ENCODE measurements at places on chromosomes 7 and 10.

DNA sequence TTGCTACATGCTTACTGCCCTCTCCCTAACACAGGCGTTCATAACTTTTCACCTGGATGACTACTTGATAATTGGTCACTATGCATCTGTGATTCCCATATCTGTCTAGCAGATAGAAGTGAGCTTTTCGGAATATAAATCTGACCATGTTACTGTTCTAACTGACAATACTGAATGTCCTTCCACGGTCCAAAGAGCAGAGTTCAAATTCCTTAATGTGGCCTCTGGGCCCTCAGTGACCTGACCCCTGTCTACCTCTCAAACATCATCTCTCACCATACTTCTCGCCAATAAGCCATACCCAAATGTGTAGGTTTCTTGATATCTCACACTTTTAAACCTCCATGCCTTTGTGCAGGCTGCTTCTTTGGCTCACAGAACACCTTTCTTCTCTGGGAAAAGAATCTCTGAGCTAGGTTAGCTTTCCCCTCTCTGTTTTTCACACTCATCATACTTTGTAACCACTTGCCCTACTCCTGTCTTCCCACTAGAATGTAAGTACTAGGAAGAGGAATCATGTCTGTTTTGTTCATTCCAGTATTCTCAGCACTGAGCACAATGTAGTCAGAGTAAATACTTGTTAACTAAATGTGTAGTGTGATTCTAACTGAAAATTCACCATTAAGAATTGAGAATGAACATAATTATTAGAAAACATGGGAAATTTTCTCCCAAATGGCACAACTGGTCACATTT lies 39.2 kb upstream of the LRRC17 start:
- DNase-seq, result no peak

DNA sequence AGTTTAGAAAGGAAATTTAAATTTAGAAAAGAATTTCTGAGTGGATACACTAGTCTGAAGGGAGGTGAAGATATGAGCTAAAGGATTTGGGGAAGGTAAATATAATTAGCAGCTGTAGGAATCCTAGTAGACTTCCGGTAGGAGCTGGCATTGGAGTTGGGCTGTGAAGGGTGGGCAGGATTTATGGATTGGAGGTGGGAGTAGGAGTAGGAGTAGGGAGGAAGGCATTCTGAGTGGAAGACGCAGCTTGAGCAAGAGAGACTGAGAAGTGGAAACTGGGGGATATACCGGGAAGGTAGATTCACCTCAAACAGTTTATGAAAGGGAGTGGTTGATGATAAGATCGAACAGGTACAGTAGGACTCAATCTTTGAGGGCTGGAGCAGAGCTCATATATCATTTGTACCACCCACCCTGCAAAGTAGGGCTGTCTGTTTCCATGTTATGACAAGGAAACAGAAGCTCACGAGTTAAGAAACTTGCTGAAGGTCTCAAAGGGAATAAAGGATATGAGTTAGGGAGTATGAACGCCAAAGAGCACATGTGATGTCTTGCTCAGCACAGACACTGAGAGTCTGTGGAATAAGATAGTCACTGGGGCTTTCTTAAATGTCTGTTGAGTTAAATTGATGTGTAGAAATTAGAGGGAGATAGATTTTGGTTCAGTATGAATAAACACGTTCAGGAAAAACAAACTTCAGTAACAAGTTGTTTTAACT lies 81.6 kb downstream of the RPS24 start:
- DNase-seq, result no peak

- DNase-seq, result no peak
Observed at GRCh38 chr10:133267829-133268228, 8.8 kb downstream of the ADAM8 start.

DNA sequence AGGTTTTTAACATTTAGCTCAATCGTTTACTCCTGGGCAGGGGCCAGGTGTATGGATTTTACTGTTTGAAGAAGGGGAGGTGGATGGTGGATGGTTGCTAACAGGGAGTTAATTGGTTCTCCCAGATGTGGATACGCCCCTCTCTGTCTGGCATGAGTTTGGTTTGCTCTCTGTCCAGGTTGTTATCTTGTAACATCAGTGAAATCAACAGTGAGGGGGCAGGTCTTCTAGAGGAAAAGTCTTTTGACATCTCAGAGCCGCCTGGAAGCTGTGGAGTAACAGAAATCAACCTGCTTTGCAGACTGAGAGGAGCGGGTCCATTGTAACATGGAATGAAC lies 243.4 kb downstream of the MGMT start:
- DNase-seq, result no peak

- peak; percentile 86 for DNase-seq
Observed at GRCh38 chr10:110857265-110858171, 14.2 kb upstream of the PDCD4 start.

DNA sequence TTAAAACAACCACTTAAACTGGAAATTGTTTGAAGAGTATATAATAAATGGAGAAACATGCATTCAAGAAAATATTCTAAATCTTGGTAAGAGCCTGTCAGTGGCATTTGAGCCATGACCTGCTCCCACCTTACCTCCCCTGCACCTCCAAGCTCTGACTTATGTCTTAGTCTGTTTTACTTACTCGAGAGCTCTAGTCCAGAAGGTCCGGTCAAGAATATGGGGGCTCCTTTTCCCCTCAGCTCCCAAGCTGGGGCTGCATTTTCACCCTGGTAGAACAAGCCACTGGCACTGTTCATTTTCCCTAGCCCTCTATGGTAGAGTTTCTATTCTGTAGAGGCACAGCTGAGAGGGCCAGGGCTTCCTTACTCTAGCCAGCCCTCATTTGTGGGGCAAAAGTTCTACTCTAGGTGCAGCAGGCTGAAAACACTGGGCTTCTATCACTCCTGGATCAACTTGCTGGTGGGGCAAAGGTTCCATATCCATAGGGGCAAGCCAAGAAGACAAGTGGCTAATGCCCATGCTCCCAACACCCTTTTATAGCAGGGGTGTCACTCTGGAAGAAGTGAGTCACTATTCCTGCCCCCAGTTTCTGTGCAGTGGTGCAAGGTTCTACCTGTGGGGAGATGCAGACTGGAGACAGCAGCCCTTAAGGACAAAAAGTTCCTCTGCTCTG lies 40.6 kb downstream of the ZNF438 start:
- no peak for DNase-seq

DNA sequence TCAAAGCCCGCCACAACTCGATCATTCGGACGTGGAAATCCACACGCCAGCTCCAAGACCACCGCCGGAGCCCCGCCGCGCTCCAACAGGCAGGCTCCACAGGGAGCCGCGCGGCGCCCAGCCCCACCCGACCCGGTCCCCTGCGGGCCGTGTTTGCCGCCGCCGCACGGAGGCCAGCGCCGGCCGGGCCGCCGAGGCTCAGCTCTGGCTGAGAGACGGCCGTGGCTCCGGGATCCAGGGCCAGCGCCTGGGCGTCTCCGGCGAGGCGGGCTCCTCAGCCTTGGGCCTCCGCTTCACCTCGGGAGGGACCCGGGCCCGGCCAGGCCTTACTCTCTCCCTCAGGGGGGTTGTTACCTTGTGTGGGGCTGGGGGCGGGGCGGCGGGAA lies 333 bp downstream of the SMNDC1 start:
- DNase-seq, result no peak

- no peak for DNase-seq
Observed at GRCh38 chr7:2500701-2501100, 18.9 kb upstream of the LFNG start.

DNA sequence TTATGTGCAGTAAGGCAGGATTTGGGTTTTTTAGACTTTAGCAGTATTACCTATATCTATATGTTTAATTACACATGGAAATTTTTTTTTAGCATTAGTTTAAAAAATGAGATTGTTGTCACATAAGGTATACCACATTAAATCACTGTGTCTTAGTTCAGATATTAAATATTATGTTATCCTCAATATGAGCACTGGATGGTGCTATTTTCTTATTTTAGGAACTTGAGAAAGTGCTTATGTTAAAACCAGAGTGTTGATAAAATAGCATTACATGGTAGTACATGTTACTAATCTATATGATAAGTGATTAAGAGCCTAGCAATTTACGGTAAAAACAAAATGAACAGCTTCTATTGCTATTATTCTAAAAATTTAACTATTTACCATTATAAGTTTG lies 28.8 kb downstream of the MIOS start:
- no peak for DNase-seq

GRCh38 chr7:133977409-133978274 lies 149.5 kb upstream of the LRGUK start:
- no peak for DNase-seq

DNA sequence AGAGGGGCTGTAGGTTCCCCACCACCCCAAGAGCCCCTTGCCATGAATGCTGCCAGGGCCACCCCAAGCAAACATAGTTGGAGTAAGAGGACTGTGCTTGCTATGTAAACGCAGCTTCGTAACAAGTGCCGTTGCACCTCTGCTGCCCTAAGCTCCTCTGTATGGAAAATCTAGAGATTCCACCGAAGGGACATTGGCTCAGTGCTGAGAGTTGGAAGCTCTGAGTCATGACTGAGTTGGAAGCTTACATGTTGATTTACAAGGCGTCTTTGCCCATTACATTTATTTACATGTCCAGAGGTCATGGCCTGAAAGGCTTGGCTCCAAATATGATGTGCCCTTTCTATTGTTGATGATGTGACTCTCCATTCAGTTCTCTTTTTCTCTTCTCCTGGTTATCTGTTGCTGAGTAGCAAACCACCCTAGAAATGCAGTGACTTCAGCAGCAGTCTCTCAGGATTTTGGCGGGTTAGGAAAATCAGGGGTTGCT lies 233.1 kb upstream of the TCF7L2 start:
- no peak for DNase-seq

DNA sequence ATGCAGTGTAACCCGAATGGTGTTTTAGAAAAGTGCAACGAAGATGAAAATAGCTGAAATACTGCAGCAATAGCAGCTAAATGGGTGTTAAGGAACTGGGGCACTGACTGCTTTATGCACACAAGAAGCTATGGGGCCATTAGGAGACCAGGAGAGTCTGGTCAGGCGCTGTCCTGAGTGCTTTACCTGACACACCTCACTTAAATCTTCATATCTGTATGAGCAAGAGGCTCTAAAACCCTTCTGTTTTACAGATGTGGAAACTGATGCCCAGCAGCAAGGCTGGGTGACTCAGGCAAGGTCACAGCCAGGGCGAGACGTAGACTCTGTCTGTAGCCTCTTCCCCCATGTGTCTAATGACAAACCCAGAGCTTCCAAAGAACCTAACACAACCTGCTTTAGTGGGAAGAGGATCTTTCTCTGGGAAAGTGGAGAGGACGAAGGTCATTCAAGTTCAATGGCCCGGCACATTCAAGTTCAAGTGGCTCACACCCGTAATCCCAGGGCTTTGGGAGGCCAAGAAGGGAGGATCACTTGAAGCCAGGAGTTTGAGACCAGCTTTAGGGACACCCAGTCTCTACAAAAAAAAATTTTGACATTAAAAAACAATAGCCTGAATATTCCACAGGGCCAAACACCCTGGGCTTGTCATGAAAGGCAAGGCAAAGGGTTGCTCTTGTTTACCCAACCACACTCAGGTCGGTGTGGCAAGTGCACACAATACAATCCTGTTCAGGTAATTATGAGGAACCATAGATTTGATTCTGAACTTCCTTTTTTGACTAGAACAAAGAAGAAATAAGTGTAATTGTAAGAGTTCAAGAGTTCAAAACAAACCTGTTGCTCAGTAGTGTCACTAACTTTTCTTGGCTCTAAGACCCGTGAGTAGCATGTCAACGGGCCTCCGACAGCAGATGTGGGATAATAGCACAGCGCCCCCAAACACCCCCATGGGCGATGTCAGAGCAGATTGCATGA lies 53.7 kb upstream of the KLF6 start:
- no peak for DNase-seq

DNA sequence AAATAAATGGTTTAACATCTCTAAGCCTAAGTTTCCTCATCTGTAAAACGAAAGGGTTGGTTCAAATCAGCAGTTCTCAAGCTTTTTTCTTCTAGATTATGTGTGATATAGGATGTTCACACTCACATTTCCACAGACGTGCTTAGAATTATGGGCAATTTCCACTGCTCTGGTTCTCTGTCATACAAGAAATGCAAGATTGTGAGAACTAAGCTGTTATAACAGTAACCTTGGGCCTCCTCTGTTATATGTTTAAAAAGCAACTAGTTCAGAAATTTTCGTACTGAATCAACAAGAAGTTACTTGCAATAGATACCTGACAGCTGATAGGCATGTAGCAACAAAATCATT lies 33.7 kb downstream of the ADD3 start:
- no peak for DNase-seq

DNA sequence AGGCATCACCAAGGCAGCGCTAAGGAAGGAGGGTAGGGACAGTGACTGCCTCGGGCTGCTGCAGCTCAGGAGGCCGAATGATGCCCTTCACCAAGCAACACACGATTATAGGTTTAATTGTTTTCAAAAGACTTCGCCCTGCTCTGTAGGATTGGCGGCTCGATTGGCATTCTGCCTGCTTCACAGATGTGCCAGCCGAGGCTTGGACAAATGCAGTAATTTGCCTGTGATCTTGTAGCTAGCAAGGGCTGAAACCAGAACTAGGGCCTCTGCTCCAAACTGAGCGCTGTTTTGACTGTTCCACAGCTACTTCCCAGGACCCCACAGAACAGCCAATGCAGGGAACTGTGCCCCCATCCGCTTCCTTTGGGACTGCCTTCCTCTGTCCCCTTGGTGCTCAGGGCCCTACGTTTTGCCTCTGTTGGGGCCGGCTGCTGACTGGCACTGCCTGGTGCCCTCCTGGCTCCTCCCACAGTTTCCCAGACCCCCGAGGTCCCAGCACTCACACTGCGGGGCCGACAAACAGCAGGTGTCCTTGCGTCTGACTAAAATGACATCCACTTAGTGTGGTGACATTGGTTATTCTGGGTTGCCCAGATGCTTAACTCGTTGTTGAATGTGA lies 62.6 kb upstream of the EN2 start:
- DNase-seq, result no peak

DNA sequence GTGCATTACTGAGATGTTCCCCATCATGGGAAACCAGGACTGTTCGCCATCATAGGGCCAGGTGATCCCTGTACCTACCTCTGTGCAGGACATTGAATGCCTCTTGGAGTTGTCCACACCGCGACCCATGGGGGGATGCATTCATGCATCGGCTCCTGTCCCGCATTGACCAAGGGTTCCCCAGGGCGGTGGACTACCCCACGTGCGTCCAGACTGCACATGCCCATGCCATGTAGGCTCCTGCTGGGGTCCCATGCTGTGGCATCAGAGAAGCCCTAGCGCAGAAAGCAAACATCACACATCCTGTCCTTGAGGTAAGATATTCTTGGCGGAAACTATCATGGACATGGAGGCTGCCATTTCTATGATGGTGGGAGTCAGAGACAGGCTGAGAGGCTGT lies 121.6 kb upstream of the UNC5B start:
- DNase-seq, result peak; percentile 70

- no peak for DNase-seq
Observed at GRCh38 chr10:93110472-93111146, 36.9 kb downstream of the CYP26A1 start.

DNA sequence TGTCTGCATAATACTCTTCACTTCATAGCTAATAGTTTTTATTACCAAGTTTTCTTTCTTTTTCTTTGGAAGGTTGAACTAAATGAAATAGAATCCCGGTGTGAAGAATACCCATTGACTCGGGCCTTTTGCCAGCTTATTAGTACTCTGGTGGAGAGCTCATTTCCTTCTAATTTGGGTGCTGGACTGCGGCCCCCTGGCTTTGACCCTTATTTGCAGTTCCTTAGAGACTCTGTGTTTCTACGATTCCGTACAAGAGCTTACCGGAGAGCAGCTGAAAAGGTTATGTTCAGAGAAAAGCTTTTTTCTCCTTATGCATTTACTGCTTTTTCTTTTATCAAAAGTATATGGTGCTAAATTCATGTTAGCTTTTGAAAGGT lies 40.2 kb downstream of the NUP205 start:
- no peak for DNase-seq

Measured in lower leg skin (tissue), 4 donors.